Ascending aorta (tissue), 2 donors: ENCODE measurements at places on chromosomes 16 and 17. TPM values are rescaled to one million over a fixed set of nuclear protein-coding genes. Genes with fewer than 3 reads are reported as not detected.
A peak's percentile ranks its signal among the peaks of the same experiment; 100 is the strongest.

GRCh38 chr16:64409783-64410210 lies 712.1 kb downstream of the CDH11 start:
- H3K4me1 ChIP-seq: no peaks in the 10 kb centered on the region
- H3K27ac ChIP-seq: no peak overlapping the region
- no peak for DNase-seq
- H3K27me3 ChIP-seq: no peaks in the 10 kb centered on the region
- H3K36me3 ChIP-seq: no peaks in the 10 kb centered on the region

- peaks cover 5% of the 10 kb centered on the region for H3K36me3 ChIP-seq
- H3K4me3 ChIP-seq: peak overlapping the region; percentile 34
- H3K27me3 ChIP-seq: no peaks in the 10 kb centered on the region
- no peak overlapping the region for H3K27ac ChIP-seq
These were observed 4.2 kb downstream of the TOB1 start for GRCh38 chr17:50861822-50862528.

- no peak overlapping the region for H3K4me3 ChIP-seq
- H3K27ac ChIP-seq: no peak overlapping the region
- H3K27me3 ChIP-seq: no peaks in the 10 kb centered on the region
- peaks cover 7% of the 10 kb centered on the region for H3K4me1 ChIP-seq
- no peak for DNase-seq
These were observed 25.0 kb downstream of the USP10 start for GRCh38 chr16:84724606-84725309.

- H3K4me1 ChIP-seq: no peaks in the 10 kb centered on the region
- no peaks in the 10 kb centered on the region for H3K36me3 ChIP-seq
- no peaks in the 10 kb centered on the region for H3K27me3 ChIP-seq
- no peak overlapping the region for H3K27ac ChIP-seq
- H3K4me3 ChIP-seq: no peak overlapping the region
- no peak for DNase-seq
These were observed 92.3 kb downstream of the C16orf78 start for GRCh38 chr16:49465661-49466528.

DNA sequence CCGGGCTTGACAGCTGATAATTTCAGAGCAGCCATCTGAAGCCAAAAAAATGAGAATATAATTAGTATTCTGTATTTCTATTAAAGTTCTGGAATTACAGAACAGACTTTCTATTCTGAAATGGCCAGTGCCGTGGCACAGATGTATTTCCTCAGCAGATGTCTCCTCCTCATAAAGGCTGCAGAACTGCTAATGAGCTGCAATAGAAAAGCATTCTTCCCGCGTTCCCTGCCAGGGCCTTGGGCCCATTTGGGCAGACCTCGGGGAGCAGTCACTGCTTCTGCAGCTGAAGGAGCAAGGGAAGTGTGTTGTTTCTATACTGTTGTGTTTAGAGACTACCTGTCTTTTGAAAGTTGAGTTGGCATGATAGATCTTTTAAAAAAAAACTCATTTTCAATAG lies 152.6 kb upstream of the CACNG5 start:
- H3K4me3 ChIP-seq: no peak overlapping the region
- no peak for DNase-seq

DNA sequence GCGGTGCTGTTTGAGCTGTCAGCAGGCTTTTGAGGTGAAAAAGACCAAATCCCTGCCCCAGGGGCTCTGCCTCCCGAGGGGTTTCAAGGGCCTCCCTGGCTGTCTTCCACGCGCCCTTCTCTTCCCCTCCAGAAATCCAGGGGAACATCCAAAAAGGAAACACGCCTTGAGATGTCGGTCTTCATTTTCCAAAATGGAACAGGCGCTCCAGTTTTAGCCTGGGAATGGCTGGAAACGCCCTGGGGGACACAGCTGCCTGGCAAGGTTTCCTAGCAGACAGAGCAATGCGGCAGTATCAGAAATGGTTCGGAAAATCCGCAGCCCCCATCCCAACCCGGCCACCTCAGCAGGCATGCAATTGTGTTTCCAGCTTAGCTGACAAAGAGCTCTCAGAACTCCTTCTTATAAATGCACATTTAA lies 16.6 kb upstream of the LITAF start:
- H3K27me3 ChIP-seq: no peaks in the 10 kb centered on the region
- DNase-seq: no peak
- no peaks in the 10 kb centered on the region for H3K36me3 ChIP-seq
- no peak overlapping the region for H3K27ac ChIP-seq

- H3K27me3 ChIP-seq: no peaks in the 10 kb centered on the region
- no peaks in the 10 kb centered on the region for H3K36me3 ChIP-seq
- H3K4me1 ChIP-seq: no peaks in the 10 kb centered on the region
- no peak overlapping the region for H3K27ac ChIP-seq
These were observed 17.6 kb upstream of the FZD2 start for GRCh38 chr17:44539673-44540072.

GRCh38 chr16:25614716-25615265 lies 77.0 kb upstream of the HS3ST4 start:
- DNase-seq: no peak
- H3K27me3 ChIP-seq: no peaks in the 10 kb centered on the region
- no peak overlapping the region for H3K27ac ChIP-seq
- no peaks in the 10 kb centered on the region for H3K4me1 ChIP-seq
- H3K4me3 ChIP-seq: no peak overlapping the region
- no peaks in the 10 kb centered on the region for H3K36me3 ChIP-seq

GRCh38 chr17:15480204-15480603 lies 12.8 kb upstream of the CDRT4 start:
- DNase-seq: no peak
- no peak overlapping the region for H3K27ac ChIP-seq
- H3K4me1 ChIP-seq: peaks cover 2% of the 10 kb centered on the region
- no peaks in the 10 kb centered on the region for H3K36me3 ChIP-seq
- H3K4me3 ChIP-seq: no peak overlapping the region

GRCh38 chr16:74841904-74842303 lies 67.3 kb upstream of the FA2H start:
- no peak for DNase-seq
- H3K27ac ChIP-seq: no peak overlapping the region
- no peaks in the 10 kb centered on the region for H3K4me1 ChIP-seq

DNA sequence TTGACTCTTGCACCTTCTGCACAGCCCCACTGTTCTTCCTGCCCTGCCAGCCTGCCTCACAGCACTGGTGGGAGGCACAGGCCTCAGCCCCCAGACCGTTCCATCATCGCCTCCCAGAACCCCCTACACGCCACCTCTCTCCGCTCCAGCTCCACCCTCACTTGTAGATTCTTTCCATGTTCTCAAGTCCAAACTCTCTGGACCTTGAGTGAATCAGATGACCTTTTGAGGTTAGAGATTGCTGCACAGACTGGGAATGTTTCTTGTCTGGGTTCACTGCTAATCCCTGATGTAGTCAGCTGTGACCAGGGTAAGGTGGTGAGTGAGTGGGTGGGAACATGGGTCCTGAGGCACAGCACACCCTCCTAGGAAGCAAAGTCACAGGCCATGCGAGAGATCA lies 272.4 kb downstream of the IRF8 start:
- H3K27me3 ChIP-seq: no peaks in the 10 kb centered on the region
- DNase-seq: no peak
- no peak overlapping the region for H3K4me3 ChIP-seq
- H3K4me1 ChIP-seq: no peaks in the 10 kb centered on the region
- H3K36me3 ChIP-seq: no peaks in the 10 kb centered on the region

DNA sequence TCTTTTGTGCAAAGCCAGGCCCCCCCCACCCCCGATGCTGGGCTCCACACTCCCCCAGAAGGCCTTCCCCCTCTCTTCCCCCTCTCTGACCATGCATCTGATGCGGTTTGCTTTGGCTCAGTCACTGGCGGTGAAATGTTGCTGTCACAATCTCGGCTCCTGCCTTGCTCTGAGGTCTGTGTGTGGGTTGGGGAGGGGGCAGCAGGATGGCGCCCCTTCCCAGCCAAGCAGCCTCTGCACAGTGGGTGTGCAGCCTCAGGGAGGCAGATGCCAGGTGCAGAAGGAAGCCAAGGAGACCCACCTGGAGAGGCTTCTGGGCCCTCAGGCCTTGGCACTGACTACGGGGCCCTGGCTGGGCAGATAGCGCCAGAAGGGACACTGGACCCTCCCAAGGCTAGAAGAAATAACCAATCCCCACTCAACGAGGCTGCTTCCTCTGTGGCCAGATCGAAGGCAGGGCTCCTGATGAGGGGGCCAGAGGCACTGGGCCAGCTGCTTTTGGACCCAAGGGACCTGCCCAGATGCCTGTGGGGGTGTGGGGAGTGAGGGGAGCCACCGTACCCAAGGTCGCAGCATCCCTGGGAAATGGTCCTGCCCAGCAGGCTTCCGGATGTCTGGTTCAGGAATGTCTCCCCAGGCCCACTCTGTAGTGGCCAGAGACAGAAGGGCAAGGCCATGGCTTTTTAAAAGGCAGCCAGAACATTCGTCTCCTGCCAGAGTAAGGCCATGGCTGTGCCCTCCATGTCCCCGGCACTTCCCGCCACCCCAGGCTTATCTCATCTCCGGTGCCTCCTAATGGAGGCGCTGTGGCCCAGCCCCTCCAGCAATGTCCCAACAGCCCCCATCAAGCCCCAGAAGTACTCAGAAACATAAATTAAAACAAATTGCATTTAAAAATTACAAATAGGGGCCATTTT lies 43.4 kb upstream of the SLC38A10 start:
- no peak overlapping the region for H3K4me3 ChIP-seq
- H3K36me3 ChIP-seq: no peaks in the 10 kb centered on the region
- no peak overlapping the region for H3K27ac ChIP-seq
- peaks cover 35% of the 10 kb centered on the region for H3K4me1 ChIP-seq
- no peak for DNase-seq

DNA sequence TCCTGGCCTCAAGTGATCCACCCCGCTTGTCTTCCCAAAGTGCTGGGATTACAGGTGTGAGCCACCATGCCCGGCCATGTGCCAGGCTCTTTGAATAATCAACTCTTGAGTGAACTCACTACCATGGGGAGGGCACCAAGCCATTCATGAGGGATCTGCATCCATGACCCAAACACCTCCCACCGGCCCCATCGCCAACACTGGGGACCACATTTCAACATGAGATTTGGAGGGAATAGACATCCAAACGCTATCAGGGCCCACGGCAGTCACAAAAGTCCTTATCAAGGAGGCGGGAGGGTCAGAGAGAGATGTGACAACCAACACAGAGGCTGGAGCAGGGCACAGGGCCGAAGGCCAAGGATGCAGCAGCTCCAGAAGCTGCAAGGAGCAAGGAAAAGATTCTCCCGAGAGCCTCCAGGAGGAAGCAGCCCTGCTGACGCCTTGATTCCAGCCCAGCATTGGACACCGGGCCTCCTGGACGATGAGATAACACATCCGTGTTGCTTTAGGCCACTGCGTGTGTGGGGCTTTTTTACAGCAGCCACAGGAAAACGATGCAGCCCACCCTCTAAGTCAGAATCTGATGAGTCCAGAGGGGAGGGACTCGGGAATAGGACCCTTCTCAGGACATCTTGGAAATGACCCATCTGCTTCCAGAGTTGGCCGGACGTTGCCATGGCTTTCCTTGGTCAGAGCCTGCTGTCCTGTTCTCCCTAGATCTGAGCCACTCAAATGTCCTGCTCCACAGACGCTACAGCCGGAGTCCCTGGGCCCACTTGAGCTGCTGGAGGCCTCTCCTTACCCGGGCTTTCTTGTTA lies 47.3 kb upstream of the CMIP start:
- no peak overlapping the region for H3K4me3 ChIP-seq
- H3K27me3 ChIP-seq: no peaks in the 10 kb centered on the region
- no peaks in the 10 kb centered on the region for H3K4me1 ChIP-seq
- H3K27ac ChIP-seq: no peak overlapping the region
- no peak for DNase-seq
- H3K36me3 ChIP-seq: no peaks in the 10 kb centered on the region

- no peaks in the 10 kb centered on the region for H3K27me3 ChIP-seq
- H3K27ac ChIP-seq: no peak overlapping the region
- no peaks in the 10 kb centered on the region for H3K36me3 ChIP-seq
- H3K4me1 ChIP-seq: peaks cover 15% of the 10 kb centered on the region
These were observed 7.7 kb downstream of the CORO6 start for GRCh38 chr17:29615048-29615385.

GRCh38 chr17:2011411-2012371 lies 13.4 kb downstream of the RTN4RL1 start:
- H3K4me1 ChIP-seq: peaks cover 34% of the 10 kb centered on the region
- no peaks in the 10 kb centered on the region for H3K27me3 ChIP-seq
- DNase-seq: no peak
- H3K4me3 ChIP-seq: no peak overlapping the region

DNA sequence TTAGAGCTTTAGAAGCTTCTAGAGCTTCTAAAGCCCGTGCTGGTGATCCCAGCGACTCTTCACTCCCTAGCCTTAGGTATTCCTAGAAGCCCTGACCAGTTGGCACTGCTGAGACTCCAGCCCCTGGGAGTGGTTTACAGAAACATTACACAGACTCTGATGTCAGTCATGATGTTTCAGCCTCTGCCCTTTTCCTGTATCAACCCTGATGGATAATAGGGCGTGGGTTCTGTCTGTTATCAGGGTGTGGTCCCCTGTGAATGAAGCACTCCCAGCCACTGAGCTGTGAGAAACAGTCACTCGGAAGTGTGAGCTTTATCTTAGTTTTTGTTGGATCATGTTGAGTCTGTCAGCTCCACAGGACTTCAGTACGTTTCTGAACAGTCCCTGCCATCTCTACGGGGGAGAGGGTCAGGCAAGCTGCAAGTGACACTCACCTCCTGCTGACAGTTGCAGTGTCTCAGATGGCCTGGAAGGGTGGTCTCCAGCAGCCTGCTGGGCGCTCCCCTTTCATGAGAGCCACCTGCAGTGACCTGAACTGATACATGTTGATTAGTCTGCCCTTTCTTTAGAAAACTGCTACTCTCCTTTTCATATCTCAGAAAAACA lies 12.8 kb downstream of the GOSR2 start:
- H3K27me3 ChIP-seq: no peaks in the 10 kb centered on the region
- no peak for DNase-seq
- H3K4me1 ChIP-seq: no peaks in the 10 kb centered on the region
- no peak overlapping the region for H3K4me3 ChIP-seq
- peaks cover 82% of the 10 kb centered on the region for H3K36me3 ChIP-seq

GRCh38 chr17:40533896-40534295 lies 31.4 kb downstream of the CCR7 start:
- no peaks in the 10 kb centered on the region for H3K36me3 ChIP-seq
- H3K27me3 ChIP-seq: no peaks in the 10 kb centered on the region
- no peak overlapping the region for H3K4me3 ChIP-seq
- H3K27ac ChIP-seq: no peak overlapping the region
- no peak for DNase-seq
- H3K4me1 ChIP-seq: peaks cover 5% of the 10 kb centered on the region

GRCh38 chr17:77602062-77602746 lies 356.3 kb upstream of the TNRC6C start:
- H3K27ac ChIP-seq: peak overlapping the region; percentile 98
- no peaks in the 10 kb centered on the region for H3K27me3 ChIP-seq
- H3K4me3 ChIP-seq: peak overlapping the region; percentile 46

GRCh38 chr17:16459855-16460550 lies 32.0 kb downstream of the LRRC75A start:
- H3K36me3 ChIP-seq: no peaks in the 10 kb centered on the region
- no peaks in the 10 kb centered on the region for H3K27me3 ChIP-seq
- H3K4me3 ChIP-seq: no peak overlapping the region
- no peaks in the 10 kb centered on the region for H3K4me1 ChIP-seq
- H3K27ac ChIP-seq: no peak overlapping the region

The DNAH2 gene
- 0.43 TPM for total RNA-seq

The MSLN gene
- total RNA-seq: 1.7 TPM

The SLC52A1 gene
- not detected for total RNA-seq

The HCRT gene
- total RNA-seq: not detected

The MARVELD3 gene
- total RNA-seq: not detected

The CIITA gene
- total RNA-seq: 19.4 TPM

The VWA3A gene
- not detected for total RNA-seq

The KRTAP2-1 gene
- not detected for total RNA-seq

The TVP23B gene
- 17.1 TPM for total RNA-seq
